ENCODE measurements at places on chromosomes 7 and 10.

DNA sequence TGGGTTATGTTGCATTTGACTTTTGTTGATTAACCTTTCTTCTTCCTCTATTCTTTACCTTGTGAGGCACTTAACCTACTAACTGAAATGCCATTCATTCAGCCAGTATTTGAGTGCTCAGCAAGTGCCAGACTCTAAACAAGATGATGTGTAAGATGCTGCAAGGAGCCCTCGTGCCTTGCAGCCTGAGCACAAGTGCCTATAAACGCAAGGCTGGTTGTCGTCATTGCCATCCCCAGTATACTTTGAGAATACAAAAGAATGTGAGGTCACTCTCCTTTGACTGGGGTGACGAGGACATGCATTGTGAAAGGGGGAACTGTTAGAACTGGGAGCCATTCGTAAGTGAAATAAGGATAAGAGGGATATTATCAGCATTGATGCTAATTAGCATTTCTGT is 103.0 kb downstream of the AUTS2 start:
- no peak for DNase-seq

DNA sequence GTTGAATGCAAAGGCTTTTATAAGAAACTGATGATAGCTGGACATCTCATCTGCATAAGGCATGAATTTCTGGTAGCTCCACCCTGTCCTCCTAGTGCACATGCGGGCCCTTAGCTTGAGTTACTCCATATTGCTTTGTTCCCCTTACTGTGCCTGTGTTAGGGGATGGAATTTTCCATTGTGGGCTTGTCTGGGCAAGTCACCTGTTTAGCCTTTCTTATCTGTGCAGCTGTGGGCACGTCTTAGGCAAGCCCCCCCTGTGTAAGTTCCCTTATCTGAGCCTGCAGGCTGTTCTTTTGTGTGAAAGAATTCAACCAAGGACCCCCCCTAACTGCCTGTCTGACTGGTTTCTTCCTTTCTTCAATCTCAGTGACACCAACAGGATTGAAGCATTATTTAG is 14.5 kb upstream of the CROT start:
- DNase-seq: no peak

DNA sequence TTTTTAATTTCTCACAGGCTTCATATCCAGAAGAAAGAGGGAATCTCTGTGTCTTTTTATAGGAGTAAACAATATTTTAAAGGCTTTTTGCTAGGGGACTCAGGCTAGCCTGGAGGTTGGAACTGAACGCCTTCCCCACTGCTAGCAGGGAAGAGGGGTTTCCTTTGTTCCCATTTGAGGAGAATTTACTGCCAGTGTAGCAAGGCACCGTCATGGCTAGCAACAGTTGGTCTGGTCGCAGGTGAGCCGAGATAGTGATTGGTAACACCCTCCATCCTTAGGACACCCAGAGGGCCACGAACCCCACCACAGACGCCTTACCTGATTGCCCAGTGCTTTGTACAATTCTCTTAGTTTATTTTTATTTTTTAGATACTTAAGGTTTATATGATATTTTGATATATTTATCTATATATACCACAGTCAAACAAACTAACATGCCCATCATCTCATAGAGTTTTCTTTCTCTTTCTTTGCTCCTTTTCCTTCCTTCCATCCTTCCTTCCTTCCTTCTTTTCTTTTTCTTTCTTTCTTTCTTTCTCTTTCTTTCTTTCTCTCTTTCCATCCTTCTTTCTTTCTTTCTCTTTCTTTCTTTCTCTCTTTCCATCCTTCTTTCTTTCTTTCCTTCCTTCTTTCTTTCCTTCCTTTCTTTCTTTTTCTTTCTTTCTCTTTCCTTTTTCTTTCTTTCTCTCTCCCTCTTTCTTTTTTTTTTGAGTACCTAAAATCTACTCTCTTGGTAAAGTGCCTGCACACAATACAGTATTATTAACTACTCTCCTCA is 219.0 kb upstream of the AKR1E2 start:
- no peak for DNase-seq

DNA sequence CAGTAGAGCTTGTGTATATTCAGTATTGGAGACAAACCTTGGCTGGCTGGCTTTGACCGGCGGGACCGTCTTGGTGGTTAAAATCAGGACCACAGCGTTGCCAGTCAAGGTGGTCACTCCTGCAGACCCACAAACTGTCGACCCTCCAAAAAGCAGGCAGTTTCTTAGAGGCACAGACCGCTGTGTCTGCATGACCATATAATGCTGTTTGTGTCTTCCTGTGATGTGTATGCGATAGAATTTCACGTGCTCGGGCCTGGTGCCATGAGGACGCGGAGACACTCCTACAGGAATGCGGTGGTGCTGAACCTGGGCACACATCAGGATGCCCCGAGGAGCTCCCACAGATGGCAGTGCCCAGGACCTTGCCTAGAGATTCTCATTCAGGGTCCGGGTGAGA is 34.8 kb downstream of the BNIP3 start:
- DNase-seq: no peak

GRCh38 chr10:44397476-44398225 is 12.8 kb upstream of the CXCL12 start:
- DNase-seq: no peak

- DNase-seq: no peak
Observed at GRCh38 chr10:133481657-133482056, 27.9 kb downstream of the SCART1 start.

GRCh38 chr10:77087366-77087765 is 550.2 kb downstream of the KCNMA1 start:
- DNase-seq: no peak

DNA sequence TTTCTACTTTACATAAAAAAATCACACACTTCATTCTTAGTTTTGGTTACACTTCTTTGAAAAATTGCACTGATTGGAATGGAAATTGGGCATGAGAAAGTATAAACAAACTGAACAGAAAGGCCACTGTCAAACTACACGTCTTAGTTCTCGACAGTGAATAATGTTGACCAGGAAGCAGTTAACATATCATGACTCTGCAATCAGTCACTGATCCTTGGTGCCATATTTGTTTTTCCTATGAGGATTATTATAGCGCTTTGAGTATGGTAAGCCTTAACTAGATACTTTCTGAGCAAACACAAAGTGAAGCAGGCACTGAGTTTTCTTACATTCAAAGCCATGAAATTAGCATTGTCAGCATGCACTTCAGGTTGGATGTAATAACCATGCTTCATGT is 495.1 kb upstream of the ANKRD30A start:
- DNase-seq: no peak

DNA sequence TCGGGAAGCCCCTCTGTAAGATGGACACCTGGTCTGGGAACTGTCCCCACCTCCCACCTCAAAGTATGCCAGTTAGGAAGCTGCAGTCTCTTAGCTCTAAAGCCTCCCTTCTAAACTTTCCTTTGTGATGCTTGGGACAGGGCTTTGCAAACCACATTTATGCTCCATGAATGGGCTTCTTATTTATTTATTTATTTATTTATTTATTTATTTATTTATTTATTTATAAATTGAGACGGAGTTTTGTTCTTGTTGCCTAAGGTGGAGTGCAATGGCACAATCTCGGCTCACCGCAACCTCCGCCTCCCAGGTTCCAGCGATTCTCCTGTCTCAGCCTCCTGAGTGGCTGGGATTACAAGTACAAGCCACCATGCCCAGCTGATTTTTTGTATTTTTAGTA is 1009.4 kb downstream of the TYW1 start:
- DNase-seq: no peak

GRCh38 chr7:136501151-136501550 is 367.3 kb upstream of the CHRM2 start:
- no peak for DNase-seq

DNA sequence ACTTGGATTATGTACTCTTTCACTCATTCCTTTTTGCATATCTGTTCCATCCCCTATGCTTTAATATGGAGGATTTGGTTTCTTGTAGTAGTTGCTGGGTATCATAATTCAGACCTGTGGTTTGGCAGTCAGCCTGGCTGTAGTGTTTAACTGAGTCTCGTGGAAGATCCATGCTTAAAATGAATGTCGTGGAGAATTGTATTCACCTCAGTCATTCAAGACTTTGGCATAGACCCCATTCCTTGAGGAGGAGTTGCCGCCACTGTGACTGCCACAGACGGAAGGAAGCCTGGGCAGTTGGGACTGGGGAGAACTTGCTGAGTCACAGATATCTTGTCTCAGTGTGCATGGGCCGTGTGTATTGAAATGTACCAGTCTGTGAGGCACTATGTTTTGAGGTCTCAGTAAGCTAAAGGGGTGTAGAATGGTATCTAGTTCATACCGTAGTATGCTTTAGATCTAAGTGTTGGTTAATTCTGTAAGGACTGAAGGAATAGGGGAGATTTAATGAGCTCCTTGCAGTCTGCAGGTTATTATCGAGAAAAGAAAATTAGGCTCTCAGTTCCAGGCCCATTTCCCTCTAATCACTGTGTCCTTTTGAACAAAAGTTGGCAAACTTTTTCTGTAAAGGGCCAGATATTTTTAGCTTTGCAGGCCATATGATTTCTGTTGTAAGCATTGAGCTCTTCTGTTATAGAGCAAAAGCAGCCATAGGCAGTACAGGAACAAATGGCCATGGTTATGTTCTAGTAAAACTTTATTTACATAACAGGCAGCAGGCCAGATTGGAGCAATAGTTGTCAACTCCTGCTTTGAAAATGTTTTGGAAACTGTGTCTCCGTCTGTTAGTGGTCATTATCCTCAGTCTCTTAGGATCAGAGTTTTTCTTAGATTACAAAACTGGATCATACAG is 76.8 kb downstream of the TPST1 start:
- no peak for DNase-seq

DNA sequence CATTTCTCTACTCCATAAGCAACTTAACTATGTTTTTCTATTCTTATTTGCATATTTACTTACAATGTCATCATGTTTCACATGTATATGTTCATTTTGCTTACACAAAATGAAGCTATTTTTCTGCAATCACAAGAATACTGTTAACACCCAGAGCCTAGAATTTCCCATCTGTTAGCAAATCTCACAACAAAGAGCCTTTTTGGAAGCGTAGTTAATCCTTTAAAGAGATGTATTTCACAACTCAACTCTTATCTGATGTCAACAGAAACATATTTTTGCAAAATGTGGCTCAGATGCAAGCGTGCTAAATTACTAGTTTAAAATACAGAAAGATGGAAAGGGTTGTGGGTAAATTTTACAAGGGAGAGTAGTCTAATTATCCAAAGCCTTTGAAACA is 110.6 kb upstream of the COL1A2 start:
- DNase-seq: no peak

Measured in activated naive CD4-positive, alpha-beta T cell treated with Interleukin-2 at 50 U/mL for 16 hours (primary cell).